ENCODE measurements at places on chromosomes 11 and 22.

GRCh38 chr11:74681686-74682651 lies 49.3 kb downstream of the CHRDL2 start:
- no peak for DNase-seq

GRCh38 chr11:73396985-73397384 lies 20.8 kb downstream of the RELT start:
- no peak for DNase-seq

DNA sequence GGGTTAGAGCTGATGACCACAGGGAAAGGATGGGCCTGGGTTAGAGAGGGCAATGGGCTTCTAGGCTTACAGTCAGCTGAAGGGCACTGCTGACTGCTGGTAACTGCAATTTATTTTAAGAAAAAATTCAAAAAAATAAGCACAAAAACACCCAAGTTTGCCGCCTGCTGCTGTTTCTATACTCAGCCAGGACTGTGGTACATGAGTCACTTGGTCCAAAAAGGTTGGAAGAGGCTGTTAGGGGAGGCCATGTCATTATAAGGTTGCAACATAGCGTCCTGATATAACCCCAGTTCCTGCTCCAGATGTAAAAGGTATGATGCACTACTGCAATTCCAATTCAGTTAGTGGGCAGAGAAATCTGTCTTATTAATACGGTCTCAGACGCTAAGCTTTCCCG lies 98.9 kb downstream of the ETS1 start:
- no peak for DNase-seq

- no peak for DNase-seq
Observed at GRCh38 chr11:45739866-45740265, 65.1 kb upstream of the SLC35C1 start.

DNA sequence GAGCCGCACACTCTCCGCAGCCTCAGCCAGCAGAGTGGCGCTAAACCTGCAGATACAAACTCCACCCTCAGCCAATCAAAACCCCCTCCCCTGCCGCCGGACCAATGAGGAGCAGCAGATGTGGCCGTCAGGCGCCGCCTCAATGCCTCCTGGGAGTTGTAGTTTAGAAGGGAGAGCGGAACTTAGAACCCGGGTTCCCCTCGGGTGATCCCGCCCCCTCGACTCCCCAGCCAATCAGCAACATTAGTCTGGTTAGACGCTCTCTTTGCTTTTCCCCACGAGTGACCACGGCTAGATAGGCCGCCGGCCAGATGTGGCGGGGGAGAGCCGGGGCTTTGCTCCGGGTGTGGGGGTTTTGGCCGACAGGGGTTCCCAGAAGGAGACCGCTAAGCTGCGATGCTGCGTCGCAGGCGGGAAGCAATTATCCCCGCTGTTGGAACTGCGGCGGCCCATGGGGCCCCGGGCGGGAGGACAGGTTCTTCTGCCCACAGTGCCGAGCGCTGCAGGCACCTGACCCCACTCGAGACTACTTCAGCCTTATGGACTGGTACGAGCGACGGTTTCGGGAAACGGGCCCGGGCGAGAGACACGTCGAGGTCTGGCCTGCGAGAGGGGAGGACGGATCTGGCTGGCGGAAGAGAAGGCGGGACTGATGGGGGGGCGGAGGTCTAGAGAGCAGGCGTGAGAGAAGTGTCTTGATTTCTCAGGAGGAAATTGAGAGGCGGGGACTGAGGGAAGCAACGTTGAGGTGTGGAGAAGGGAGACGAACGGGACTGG lies at the start of the genes CHEK2 and HSCB:
CHEK2 (minus strand) TSS at position 36 of the 777 bp plus-strand sequence. CDS start 7,099 bp downstream, outside the sequence.
HSCB (plus strand) TSS at position 255 of the 777 bp plus-strand sequence; CDS start at position 312, 57 bp downstream.
- peak; percentile 98 for DNase-seq

- DNase-seq, result peak; percentile 8
Observed at GRCh38 chr11:83816572-83817187, 530.5 kb upstream of the CCDC90B start.

GRCh38 chr22:35310556-35311550 lies 11.2 kb downstream of the TOM1 start:
- DNase-seq, result no peak

DNA sequence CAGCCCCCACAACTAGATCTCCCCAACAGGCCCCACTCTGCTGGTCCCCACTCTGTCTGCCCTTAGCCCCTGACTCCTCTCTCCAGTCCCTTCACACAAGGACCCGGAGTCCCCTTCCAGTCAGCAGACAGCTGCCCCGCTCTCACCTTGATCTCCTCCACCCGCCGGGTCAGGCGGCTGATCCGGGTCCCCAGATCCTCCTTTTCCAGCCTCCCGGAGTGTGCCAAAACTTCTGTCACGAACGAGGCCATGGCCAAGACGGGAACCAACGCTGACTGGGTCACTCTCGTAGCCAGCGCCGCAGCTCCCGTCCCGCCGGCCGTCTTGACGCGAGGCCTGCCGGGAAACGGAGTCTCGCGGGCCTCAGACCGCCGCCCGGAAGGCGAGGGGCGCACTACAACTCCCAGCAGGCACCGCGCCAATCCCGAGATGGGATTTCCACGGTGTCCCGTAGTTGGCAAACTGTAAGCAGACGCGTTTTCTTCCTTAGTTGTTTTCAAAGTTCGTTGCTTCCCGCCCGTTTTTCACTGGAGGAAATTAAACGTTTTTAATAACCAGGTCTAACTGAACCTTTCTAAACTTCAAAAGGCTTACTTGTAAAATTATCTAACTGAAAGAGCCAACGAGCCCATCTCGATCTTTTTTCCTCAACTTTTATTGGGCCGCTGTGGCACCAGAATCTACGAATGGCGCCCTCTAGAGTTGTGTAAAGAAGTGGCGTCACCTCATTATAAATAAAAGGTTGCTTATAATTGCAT lies at the start of gene ZW10:
ZW10 (minus strand) TSS at position 277 of the 758 bp plus-strand sequence; CDS start at position 251, 26 bp downstream.
- DNase-seq, result peak; percentile 99

- no peak for DNase-seq
Observed at GRCh38 chr11:15651033-15651432, 536.3 kb downstream of the INSC start.

- no peak for DNase-seq
Observed at GRCh38 chr11:86184728-86185380, 59.7 kb upstream of the EED start.

DNA sequence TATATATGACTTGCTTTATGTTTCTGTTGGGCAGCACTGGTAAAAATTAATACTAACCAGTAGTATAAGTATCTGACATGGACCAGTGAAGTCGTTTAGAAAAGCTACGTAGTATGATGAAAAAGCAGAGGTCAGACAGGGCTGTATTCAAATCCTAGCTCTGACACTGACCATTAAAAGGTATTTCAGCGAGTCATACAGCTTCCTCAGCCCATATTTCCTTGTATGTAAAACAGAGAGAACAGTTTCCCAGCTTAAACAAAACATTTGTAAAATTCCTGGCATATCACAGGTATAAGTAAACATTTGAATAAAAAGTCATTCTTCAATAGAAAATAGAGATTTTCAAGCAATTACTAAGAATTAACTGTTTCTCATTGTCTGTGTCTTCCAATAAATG lies 4.2 kb downstream of the NOX4 start:
- no peak for DNase-seq

- no peak for DNase-seq
Observed at GRCh38 chr11:78730267-78730824, 155.7 kb upstream of the NARS2 start.

GRCh38 chr11:72621008-72621610 lies 53.1 kb downstream of the PDE2A start:
- DNase-seq, result no peak

DNA sequence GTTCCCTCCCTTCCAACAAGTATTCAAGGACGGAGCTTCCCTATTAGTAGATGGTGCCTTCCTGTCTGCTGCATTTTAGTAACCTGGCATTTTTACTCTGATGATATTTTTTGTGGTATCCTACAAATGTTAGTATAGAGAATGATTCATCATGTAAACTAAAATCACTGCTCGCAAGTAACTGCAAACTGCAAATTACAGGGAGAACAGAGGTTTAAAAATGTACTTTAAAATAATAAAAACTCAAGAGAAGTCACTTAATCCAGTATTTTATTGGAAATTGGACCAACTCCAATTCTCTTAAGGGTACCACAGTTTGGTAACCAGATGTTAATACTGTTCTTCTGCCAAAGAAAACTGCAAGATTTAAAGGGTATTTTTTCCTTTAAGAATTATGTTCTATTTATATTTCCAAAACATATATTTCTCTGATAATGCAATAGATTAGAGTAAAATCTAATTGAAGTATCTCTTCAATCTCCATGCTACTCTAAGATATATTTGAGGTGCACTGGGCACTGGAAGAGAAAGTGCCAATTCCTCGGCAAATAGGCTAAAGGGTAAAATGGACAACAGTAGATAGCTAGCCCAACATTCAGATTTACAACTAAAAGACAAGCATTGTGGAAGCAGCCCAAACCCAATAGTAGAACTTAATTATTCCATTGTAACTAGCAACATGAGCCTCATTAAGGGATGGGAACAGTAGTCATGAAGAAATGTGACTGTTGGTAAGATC lies 298.0 kb downstream of the TTC28 start:
- no peak for DNase-seq

DNA sequence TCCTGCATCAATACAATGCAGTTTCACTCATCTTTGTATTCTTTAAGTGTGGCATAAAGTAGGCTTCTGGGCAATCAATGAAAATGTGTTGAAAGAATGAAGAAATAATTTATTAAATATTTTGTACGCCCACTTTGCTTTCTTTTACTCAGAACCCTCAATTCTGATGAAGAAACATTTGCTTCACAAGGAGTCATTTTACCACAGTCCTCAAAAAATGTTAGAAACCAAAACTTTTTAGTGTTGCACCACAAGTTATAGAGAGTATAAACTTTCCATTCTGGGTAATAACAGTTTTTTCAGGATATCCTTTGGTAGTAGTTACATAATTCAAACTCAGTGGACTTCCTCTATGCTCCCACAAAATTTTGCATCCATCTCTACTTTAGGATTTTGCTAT lies 360.5 kb downstream of the DLG2 start:
- no peak for DNase-seq

- no peak for DNase-seq
Observed at GRCh38 chr22:49185312-49185969, 642.2 kb downstream of the BRD1 start.

DNA sequence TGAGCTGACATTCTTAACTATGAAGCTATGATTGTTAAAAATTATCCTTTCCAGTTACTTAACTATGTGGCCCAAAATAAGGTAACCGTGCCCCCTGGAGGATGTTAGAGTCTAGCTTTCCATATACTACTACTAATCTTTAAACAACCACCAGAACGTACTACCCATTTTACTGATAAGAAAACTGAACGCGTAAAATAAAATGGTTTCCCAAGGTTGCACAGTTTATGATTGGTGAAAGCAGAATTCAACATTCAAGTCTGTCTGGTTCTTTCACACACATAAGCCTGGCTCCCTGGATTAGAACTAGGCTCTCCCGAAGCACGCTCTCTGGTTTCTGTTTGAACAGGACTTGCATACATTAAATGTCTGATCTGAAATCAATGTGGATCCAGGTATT lies 437.8 kb upstream of the CCDC90B start:
- peak; percentile 11 for DNase-seq

DNA sequence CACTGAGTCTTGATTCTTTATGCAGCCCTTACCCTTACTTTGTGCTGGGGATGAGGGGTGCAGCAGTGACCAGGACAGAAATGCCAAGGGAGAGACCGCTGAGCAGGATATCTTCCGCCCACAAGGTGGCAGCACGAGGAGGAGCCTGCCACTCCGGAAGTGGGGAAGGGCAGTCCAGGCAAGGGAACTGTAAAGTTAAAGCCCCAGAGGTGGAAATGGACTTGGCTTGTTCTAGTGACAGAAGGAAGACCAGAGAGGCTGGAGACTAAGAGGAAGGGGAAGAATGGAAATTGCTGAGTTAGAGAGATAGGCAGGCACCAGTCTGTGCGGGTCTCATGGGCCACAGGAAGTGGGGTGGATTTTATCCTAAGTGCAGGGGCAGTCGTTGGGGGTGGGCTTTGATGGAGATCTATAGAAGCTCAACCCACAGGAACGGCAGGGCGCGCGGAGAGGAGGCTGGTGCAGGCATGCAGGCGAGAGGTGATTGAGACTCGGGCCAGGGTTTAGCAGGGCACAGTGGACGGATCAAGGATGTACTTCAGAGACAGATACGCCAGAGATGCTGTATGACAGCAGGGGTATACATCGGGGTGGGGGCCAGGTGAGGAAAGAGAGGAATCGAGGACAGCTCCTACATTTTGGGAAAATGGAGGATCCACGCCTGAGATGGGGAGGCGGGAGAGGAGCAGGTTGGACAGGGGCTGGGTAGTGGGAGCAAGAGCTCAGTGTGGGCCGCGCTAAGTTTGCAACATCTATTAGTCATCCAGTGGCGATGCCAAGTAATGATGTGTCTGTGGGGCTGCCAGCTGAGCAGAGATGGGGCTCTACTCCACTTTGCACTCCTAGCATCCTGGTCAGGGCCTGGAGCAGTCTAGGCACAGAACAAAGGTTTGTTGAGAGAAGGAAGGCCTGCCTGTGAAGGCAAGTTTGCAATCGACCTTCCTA lies 3.3 kb upstream of the GRK2 start:
- DNase-seq, result peak; percentile 71

DNA sequence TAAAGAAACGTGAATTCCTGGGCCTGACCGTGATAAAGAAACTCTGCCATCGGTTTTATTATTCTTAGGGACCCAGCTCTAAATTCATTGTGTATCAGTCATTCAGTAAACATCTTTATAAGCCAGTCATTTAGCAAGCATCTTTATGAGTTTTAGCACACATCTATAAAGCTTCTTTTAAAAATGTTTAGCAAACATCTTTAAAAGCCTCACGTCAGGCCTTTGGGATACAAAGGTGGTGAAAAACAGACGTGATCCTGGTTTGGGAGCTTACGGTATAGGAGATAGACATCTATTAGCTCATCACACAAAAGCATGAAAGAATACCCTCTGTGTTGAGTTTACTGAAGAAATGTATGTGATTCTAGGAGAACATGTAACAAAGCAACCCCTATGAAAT lies 320.2 kb downstream of the LARGE1 start:
- no peak for DNase-seq

GRCh38 chr11:10311802-10312201 lies 6.9 kb downstream of the ADM start:
- DNase-seq, result no peak

DNA sequence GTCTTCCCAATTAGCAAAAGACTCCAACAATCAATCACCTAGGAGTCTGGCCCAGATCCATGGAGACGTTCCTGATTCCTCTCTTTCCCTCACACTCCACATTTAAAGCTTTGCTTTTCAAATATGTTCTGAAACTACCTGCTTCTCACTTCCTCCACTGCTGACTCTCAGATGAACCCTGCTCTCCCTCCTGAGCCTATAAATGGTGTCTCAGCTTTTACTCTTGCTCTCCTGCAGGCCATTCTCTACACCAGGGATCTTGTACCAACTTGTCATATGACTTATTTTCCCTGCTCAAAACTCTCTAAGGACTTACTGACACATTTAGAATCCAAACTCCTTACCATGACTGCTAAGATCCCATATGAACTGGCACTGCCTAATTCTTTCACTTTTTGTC lies 138.4 kb upstream of the DDI1 start:
- DNase-seq, result no peak

DNA sequence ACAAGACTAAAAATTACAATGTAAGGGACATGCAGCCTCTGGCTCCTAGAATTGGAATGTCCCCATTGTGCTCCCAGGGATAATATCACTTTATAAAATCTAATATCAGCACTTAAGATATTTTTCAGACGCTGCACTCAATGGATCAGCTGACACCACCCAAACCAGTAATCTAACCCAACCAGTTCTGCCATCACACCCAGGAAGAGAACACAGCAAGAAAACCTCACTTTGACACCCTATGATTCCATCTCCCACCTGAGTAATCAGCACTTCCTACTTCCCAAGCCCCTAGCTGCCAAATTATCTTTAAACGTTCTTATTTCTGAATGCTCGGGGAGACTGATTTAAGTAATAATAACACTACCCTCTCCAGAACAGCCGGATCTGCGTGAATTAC lies 2.6 kb downstream of the CASP4 start:
- DNase-seq, result no peak
